ENCODE measurements at places on chromosomes 2 and 18. TPM values are rescaled to one million over a fixed set of nuclear protein-coding genes. Genes with fewer than 3 reads are reported as not detected.

DNA sequence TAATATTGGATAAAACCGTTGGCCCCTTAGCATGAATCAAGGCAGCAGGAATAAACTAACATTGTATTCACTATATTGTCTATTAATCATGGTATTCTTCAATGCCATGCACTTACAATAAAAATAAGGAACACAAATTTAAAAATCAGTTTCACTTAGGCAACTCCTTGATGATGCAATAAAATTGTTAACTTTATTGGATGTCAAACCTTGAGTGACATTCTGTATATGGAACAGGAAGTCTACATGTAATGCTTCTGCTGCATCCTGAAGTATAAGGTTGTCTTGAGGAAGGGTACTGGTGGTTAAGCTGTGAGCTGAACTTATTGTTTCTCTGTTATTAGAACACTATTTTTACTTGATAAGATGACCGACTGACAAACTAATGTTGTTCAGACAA is 605.5 kb downstream of the SATB2 start:
- no peak for DNase-seq

DNA sequence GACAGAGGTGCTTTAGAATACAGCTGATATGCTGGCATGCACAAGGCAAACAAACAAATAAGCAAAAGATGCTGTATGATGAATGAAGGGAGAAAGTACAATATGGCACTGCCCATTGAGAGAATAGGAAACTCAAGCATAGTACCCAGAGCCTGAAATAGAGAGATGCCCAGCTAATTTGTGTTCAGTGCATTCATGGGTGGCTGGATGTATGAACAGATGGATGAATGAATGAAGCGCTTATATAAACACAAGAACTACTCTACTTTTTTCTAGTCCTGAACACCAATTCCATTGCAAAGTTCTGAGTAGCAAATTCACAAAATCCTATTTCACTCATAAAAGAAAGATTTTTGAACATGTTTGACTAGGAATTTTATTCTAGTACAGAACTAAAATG is 756.3 kb downstream of the SATB2 start:
- DNase-seq: no peak

DNA sequence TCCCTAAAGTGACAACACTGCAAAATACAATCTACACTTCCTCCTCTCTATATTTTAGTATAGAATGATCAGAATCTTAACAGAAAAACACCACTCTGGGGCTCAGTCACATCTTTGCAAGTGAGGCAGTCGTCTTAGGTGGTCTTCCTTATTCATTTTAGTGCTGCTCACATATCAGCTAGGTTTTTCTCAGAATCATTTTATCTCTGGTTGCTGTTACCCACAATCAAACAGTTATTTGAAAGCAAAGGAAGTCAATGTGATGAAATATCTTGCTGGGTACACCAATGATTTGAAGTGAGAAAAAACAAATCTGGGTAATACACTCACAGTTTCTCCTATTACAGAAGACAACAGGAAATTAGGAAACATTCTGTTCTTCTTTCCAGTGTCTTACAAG is 275.2 kb downstream of the DSEL start:
- peak; percentile 6 for DNase-seq

DNA sequence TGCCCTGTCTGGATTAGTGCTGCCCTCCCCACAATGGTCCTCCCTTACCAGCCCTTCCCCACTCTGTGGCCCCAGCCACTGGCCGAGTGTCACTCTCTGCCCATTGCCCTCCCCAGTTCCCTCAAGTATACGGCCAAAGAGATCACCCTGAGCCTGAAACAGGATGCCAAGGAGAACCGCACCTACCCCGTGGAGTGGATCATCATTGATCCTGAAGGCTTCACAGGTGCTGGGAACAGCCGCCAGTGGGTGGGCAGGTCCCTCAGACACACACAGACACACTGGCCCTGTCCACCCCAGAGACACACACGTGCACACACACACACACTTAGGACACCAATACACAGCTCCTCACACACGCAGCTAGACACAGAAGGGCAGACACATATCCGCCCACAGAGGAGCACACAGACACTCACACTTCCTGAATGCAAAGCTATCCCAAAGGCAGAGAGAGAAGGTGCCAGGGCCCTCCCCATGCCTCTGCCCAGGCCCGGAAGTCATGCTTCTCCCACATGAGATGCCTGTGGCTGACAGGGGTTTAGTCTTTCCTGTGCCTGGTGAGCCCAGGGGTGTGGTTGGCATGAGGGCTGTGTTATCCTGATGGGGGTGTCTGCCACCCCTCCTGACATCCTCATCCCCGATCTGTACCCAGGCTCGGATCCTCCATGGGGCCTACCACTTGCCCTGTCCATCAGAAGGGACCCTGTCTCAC is 2.9 kb downstream of the CHRND start:
- DNase-seq: no peak

LYPD6 gene
- total RNA-seq: not detected

IL36B gene
- total RNA-seq: not detected

MGAT4A gene
- total RNA-seq: 295 TPM

Data from naive thymus-derived CD8-positive, alpha-beta T cell (primary cell).